ENCODE measurements at places on chromosomes 16 and 17.

GRCh38 chr16:87404764-87405625 is 12.9 kb downstream of the MAP1LC3B start:
- DNase-seq: no peak

DNA sequence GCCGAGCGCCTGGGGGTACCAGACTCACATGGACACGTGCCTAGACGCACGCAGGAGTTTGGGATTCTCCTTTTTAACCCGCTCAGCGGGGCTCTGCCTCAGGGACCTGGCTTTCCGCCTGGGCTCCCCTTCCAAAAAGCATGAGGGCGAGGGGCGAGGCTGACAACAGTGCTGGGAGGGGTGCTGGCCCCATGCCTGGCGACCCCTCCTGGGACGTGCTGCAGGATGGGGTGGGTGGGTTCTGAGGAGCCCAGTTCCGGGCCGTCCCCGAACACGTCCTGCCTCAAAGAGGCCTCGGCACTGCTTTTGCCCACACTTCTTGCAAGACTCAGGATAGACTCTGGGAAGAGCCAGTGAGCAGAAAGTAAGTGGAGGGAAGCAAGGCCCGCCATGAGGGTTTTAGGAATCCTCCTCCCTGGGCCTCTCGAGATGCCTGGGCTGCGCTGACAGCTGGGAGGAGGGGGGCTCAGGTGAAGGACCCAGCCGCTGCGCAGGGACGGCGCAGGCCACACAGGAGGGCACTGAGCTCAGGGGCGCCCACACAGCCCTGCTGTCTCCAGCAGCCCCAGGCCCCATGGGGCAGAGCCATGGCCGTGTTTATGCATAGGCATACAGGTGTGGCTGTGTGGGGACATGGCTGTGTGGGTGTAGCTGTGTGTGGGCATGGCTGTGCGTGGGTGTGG is 15.4 kb upstream of the PABPN1L start:
- DNase-seq: no peak

GRCh38 chr17:45997624-45998023 is 1.4 kb upstream of the STH start:
- no peak for DNase-seq

DNA sequence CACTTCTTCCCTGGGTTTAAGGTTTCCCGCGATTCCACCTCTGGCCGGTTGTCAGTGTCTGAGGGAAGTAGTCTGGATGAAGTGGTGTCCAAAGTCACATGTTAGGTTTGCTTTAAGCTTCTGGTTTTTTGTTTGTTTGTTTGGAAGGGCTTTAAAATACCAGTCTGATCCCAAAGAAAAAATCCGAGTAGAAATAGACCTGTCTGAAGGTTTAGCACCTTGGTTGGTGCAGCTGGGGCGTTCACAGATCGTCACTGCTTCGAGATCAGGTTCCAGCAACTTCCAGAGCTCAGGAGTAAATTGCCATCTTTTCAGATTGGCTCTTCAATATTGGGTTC is 567 bp downstream of the TMEM97 start:
- DNase-seq: no peak

DNA sequence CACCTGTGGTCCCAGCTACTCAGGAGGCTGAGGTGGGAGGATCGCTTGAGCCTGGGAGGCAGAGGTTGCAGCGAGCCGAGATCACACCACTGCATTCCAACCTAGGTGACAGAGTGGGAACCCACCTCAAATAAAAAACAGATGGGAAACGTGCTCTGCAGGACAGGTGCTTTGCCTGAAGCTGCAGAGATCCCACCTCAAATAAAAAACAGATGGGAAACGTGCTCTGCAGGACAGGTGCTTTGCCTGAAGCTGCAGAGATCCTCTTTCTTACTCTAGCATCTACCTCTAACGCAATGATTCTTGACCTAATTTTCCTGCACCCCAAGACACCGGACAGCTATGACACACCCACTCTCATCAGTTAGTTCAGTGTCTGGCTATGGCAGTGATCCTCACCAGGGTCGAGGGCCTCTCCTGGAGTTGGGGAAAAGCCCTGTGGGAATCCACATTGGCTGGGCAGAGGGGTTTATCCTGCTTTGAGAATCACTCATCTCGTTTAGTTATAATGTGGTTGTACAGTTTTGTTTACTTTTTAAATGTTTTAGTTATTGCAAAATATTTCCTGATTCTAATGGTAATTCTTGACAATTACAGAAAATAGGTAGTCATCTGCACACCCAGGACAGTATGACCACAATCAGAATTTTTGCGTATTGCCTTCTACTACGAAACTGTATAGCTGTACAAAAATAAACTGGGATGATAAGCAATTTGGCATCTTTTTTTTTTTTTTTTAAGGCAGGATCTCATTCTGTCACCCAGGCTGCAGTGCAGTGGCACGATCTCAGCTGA is 11.4 kb downstream of the VPS53 start:
- DNase-seq: no peak

DNA sequence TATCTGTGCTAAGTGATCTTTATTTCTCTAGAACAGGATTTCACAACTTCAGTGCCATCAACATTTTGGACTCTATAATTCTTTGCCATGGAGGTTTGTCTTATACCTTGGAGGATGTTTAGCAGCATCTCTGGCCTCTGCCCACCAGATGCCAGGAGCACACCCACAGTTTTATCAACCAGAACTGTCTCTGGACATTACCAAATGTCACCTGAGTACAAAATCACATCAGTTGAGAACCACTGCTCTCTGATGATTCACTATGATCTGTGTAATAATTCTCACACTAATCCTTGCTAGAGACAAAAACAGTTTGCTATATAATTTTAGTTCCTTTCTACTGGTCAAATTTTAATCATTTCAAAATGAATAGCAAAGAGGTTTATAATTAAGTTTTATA is 102.8 kb upstream of the AMZ2 start:
- no peak for DNase-seq

DNA sequence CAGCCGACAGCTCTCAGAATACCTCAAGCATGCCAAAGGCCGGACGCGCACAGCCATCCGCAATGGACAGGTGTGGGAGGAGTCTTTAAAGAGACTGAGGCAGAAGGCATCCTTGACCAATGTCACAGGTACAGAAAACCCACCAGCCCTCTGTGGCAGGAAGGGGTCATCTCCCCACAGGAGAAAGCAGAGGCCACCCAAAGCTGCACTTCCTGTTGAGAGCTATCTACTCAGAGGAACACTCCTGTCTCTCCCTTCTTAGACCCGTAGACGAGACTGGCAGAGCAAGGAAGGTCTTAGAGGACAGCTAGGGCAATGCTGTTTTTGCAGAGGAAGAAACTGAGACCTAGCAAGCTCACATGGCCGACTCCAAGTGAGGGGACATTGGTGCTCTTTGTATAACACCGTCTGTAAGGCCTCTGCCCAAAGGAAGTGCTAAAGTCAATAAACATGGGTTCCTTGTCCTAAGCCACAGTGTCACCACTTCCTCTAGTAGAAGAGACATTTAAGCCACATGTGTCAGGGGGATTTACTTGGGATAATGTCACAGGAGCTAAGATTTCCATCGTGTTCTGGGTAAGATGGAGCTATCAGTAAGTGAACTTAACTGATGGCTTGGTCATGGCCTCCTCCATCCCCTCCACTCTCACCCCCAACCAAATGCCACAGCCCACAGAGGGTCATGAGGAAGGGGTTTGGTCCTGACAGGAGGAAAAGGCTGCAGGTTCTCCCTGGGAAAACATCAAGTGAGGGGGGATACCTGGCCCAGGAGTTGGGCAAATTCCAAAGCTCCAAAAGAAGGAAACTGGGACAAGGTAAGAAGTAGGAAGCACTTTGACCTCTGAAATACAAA is 9.4 kb downstream of the LPO start:
- no peak for DNase-seq

DNA sequence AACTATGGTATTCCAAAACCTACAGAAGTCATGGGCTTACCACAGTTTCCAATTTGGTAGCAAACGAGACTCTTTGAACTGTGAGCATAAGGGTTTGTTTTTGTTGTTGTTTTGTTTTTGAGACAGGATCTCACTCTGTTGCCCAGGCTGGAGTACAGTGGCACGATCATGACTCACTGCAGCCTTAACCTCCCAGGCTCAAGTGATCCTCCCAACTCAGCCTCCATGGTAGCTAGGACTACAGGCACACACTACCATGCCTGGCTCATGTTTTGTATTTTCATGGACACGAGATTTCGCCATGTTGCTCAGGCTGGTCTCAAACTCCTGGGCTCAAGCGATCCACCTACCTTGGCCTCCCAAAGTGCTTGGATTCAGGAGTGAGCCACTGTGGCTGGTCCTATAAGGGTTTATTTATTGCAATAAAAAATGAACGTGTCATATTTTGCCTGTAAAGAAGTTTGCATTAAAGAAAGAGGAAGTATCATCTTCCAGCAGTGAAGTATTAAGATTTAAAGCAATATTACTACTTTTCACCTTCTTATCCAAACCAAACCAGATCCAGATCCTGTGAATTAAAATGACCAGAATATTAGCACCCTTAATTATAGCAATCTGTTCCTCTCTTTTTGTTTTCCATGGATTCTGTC is 37.2 kb downstream of the KCNJ2 start:
- no peak for DNase-seq

- DNase-seq: no peak
These were observed 21.1 kb downstream of the ARHGAP27 start for GRCh38 chr17:45411348-45412105.

DNA sequence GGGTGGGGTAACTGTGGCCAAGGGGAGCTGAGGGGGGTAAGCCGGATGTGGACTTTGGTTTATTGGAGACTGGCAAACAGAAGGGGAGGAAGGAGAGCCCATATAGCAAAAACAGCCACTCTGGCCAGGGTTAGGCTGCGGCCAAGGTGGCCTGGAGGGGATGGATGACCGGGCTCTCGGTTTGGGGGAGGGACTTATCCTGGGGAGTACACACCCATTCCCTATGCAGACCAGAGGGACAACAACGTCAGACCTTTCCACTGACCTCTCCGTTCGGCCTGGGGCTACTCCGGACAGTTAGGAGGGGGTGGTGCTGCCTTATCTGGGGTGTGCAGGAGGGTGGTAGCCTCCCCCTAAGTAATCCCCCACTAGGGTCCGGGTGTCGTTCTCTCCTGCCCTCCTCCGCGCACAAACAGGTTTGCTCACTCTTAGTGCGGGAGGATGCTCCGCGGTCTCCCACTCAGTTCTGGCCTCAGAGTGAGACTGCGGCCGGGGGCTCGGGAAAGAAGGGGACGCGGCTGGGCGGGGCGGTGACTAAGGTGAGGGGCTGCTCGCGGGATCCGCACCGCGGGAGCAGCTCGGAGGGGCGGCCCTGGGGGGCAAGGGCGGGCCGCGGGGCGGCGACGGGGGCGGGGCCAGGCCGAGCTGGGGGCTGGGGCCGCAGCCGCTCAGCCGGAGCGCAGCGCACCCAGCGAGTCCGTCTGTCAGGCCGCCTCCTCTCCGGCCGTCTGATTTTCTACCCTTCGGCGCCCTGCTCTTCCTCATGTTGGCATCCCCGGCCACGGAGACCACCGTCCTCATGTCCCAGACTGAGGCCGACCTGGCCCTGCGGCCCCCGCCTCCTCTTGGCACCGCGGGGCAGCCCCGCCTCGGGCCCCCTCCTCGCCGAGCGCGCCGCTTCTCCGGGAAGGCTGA is at the start of gene WNK4:
TSS of gene WNK4 (plus strand) at position 675 of the 915 bp plus-strand sequence. CDS start at position 764, 89 bp downstream.
- peak; percentile 11 for DNase-seq

DNA sequence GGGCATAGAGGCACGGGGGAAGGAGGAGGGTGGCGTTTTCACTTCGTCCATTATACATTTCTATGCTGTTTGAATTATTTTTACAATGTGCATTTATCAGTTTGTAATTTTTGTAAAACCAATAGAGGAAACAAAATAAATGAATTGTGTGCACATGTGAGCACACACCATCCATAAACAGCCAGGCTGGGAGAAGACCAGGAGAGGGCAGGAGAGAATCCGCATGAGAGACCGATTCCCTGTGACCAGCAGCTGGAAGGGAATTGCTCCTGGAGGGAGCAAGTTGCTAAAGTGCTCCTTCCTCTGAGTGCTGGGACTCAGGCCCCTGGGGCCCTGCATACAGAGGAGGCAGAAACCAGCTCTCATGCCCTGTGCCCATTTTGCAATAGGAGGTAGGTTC is 126.0 kb downstream of the ABCC12 start:
- DNase-seq: no peak

DNA sequence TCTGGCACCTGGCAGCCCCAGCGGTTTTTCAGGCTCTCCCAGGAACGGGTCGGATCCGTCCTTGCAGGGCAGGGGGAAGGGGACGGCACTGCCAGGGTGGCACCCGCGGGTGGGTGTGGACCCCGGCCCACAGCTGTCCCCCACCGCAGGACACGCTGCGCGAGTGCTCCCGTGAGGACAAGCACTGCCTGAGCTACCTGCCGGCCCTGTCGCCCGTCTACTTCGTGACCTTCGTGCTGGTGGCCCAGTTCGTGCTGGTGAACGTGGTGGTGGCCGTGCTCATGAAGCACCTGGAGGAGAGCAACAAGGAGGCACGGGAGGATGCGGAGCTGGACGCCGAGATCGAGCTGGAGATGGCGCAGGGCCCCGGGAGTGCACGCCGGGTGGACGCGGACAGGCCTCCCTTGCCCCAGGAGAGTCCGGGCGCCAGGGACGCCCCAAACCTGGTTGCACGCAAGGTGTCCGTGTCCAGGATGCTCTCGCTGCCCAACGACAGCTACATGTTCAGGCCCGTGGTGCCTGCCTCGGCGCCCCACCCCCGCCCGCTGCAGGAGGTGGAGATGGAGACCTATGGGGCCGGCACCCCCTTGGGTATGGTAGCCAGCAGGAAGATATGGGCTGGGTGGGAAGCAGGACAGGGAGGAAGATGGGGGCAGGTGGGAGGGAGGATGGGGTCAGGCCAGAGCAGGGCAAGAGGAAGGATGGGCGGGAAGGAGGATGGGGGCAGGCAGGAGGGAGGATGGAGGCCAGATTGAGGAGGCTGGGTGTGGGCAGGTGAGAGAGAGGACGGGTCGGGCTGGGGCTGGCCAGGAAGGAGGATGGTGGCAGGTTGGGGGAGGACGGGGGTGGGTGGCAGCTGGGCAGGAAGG is 6.8 kb downstream of the TPSG1 start:
- no peak for DNase-seq

DNA sequence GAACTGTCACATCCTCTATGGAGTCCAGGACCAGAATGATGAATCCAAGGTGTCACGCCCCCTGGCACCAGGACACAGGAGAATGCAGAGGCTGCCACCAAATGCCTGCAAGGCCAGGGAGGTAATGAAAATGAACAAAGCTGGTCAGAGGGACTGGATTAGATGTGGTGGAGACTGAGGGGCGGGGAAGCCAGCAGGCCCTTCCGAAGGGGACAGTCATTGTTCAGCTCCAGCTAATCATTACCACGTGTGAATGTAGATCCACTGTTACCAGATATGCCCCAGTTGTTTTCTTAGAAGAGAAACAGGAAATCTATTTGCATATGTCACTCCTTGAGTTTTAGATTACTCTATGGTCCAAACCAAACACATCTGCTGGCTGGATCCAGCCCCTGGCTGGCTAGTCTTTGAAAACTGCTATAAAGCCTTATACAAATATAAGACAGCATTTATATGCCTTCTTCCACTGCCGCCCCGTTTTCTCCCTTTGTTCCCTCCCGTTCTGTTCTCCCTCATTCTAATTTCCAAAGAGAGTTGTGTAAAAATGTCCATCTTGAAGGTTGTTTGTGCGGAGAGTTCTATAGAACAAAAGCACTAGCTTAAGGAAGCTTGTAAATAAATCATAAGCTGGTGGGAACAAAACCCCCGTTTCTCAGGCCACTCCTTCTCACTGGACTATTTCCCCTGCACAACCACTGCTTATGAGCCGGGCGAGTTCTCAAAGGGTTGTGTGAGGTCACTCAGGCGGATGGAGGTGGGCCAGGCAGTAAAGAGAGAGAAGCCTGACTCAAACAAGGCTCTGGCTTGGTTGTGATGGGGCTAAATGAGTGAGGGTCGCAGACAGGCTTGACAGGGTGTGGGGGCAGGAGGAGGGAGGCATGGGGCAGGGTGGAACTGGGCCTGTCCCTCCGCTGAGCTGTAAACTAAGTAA is 14.2 kb downstream of the CRYM start:
- no peak for DNase-seq

Measured in NCI-H524 treated with DMSO at 0.1 percent for 48 hours (cell line).